Eye (tissue), 1 donor: ENCODE measurements at places on chromosomes 6 and 20.

- DNase-seq = no peak
Measured at GRCh38 chr20:23622839-23623343, 14.9 kb downstream of the CST3 start.

DNA sequence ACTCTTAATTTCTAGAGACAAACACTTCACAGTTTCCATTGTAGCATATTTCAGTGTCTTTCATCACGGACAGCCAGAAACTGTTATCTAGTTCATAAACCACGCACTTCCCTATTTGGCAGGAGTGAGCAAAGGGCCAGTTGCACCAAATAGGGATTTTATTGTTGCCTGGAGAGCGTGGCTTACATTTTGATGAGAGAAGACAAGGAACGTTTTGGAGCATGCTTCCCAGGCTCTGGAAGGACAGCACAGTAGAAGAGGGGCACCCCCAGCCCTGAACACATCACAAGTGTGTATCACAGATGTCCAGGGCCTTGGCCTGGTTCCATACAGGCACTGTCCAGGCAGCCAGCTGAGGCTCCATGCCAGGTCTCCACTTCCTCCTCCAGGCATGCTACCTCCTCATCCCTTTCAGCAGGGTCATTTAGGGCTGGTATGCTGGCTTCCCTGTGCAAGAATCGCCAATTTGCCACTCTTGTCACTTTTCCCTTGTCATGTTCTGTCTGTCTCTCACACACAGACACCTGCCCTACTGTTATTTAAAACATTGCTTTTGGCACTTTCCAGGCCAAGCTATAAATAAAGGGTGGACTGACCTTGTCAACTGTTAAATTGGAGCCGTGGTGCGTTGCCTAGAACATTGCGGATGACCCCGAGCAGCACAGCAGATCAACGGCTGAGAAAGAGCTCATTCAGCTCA lies 235.0 kb upstream of the GMDS start:
- DNase-seq = no peak

GRCh38 chr20:22512911-22513489 lies 71.4 kb downstream of the FOXA2 start:
- DNase-seq = no peak

DNA sequence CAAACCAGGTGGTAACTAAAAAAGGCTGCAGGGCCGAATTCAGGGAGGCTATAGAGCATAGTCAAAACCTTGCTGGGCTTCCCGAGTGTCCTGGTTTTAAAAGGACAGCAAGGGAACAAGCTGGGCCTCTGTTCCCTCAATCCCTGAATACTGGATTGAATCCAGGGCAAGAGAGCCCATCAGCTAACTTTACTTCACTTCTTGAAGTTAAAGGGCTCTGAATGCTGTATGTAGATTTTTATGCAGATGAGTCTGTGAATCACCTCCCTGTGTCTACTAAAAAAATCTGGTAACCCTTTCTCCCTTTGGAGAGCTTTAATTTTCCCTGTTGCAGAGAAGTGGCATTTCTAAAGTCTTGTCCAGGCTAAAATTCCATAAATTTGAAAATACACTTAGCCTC lies 29.5 kb downstream of the LYRM4 start:
- no peak for DNase-seq

- no peak for DNase-seq
Measured at GRCh38 chr6:53474010-53474409, 70.9 kb downstream of the GCLC start.

DNA sequence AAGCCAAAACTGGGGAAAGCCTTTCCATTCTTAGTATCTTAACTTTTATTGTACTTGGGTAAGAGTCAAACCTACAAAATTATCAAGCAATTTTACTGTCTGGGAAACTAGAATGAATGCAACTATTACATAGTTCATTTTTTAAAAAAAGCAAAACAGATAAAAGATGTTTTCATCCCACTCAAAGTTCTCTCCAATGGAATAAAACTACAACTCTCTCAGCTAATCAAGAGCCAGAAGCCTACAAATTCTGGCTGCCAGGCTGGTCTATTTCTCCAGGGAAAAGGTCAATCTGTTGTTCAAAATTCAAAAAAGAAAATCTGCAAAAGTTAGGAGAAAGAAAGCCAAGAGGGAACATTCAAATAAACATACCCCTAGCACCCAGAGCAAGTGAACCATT lies 56.2 kb downstream of the COL12A1 start:
- DNase-seq = no peak

GRCh38 chr6:52337633-52338290 lies 24.2 kb upstream of the PAQR8 start:
- no peak for DNase-seq

- peak; percentile 15 for DNase-seq
Measured at GRCh38 chr20:63087236-63087871, 80.6 kb upstream of the BHLHE23 start.

- no peak for DNase-seq
Measured at GRCh38 chr6:96610019-96610418, 47.1 kb downstream of the FHL5 start.

DNA sequence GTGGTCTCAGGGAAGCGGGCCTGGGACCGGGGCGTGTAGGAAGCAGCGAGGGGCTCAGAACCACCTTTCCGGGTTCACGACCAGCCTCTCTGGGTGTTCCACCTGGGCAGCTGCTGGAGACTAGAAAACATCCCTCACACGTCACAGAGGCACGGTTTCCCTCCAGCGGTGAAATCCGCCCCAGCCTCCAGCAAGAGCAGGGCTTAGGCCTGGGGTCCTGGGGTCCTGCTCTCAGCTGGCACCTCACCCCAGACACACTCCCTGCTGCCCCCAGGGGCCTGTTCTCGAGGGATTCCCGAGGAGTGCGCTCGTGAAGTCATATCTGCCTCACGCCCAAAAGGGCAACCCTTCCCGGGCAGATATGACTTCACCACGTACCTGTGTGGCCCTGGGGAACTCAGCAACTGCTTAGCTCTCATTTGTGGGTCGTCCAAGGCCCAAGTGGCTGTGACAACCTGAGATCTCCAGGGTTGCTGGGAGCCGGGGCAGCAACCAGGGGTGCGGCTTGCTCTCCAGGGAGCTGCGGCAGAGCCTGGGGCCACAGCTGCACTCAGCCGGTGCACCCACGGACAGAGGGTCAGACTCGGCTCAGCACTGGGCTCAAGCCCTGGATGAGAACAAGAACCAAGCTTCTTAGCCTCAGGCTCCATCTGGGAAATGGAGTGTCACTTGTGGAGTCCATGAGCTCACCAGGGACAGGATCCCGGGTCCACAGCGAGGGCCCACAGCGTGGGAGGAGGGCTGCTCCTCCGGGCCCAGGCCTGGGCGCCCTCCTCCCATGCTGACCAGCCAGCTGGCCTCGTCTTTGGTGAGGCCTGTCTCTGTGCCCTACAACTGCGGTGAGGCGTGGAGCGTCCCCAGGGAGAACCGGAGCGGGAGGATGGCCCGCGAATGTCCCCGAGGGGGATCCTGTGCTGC lies 661 bp downstream of the FNDC11 start:
- DNase-seq = peak; percentile 49

GRCh38 chr6:157952861-157953351 lies 28.8 kb upstream of the SYNJ2 start:
- no peak for DNase-seq

GRCh38 chr20:24983896-24984295 lies 8.7 kb downstream of the APMAP start:
- no peak for DNase-seq

DNA sequence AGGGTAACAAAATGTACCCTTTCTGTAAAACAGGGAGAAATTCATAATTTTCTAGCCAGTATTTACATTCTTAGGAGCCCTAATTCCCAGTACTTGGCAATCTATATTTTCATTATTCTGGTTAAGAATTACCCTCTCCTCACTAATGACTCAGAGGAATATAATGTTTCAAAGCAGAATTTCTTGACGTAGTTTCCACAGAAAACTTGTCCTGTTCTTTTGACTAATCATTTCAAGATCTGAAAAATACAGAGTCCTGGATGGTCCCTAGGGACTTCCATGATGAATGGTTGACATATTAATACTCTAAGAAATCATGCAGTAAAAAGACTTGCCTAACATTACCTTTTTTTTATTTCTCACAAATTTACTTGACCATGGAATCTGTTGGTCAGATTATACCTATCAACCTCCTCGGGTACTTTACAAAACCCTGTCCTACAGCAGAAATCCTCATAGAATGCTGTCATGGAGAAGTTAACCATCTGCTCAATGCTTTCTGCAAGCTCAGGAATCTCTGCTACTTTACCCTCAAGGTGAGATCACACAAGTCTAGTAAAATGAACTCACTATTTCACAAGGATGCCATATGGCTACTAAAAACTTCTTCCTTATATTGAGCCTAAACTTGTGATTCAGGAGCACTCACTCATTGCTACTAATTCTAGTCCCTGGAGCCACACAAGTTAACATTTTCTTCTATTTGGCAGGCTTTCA lies 202.1 kb upstream of the CNR1 start:
- no peak for DNase-seq

- DNase-seq = no peak
Measured at GRCh38 chr20:60050193-60050947, 92.1 kb downstream of the CDH26 start.

DNA sequence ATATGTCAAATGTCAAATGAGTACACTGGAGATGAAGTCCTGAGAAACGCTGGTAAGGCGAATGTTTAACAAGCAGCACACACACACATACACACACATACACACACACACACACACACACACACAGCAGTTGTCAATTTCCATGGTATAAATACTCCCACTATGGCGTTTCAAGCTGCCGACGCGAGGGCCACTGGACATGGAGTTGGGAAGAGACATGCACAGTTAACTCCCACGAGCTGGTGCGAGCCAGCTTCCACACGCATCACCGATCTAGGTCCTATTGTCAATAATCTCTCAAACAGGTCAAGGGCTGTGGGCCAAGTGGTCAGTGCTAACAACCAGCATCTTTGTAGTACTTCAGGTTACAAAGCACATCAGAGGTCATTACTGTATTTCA lies 58.9 kb downstream of the TRERF1 start:
- no peak for DNase-seq

- no peak for DNase-seq
Measured at GRCh38 chr6:7196019-7196402, 88.2 kb downstream of the RREB1 start.

DNA sequence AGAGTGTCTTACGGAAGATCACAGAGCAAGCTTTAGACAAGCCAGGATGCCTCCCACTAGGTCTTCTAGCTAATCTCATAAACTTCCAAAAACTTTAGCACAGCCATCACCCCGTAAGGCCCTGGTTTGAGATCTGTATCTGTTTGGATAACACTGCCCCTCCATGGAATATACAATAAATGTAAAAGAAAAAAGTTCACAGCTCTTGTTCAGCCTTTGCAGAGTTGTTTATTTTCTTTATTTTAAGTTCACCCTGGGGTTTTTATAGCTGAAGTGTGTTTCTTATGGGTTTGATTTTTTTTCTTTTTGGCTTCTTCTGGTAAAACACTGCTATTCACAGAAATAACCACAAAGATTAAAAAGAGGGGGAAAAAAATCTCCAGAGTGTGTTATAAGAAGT lies 125.6 kb downstream of the EYA2 start:
- no peak for DNase-seq

GRCh38 chr6:72619883-72620696 lies 1.8 kb upstream of the KCNQ5 start:
- DNase-seq = peak; percentile 77

GRCh38 chr6:21357262-21357661 lies 236.3 kb upstream of the SOX4 start:
- DNase-seq = peak; percentile 85

DNA sequence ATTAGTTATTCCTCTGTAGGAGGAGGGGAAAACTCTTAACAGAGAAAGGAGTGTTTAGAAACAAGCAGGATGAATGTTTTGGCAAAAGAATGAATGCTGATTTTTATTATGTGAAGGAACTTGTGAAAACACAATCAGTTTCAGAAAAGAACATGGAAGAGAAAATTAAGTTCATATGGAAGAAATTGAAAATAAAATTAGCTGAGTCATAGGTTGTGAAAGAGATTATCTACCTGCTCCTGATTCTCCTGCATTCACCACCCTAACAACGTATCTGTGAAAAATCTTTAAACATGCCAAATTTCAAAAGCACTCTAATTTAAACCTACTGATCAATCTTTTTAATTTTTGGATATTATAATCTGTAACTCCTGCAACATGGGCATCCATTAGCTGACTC lies 227.3 kb upstream of the RSPO3 start:
- DNase-seq = no peak

GRCh38 chr6:168555618-168556273 lies 114.8 kb downstream of the SMOC2 start:
- DNase-seq = no peak

GRCh38 chr20:15185322-15185721 lies 847.9 kb upstream of the FLRT3 start:
- peak; percentile 8 for DNase-seq

- DNase-seq = no peak
Measured at GRCh38 chr6:144856622-144857021, 571.5 kb downstream of the UTRN start.

GRCh38 chr6:144749263-144749662 lies 464.1 kb downstream of the UTRN start:
- DNase-seq = no peak

DNA sequence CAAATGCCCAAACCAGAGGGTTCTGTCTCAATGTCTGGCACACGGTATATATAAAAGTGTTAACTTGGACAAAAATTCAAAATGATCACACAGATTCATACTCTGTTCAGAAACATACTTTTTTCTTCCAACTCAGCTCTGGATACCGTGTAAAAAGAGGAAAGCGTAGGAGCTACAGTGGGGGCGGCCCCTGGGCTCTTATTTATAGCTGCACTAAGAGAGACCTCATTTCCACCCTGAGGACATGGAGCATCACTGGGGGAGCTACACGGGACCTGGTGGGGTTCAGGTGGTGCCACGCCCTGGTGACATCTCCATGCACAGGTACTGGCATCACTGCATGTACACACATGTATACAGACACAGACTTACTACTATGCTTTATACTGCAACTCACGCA lies 185.9 kb upstream of the FOXQ1 start:
- no peak for DNase-seq

DNA sequence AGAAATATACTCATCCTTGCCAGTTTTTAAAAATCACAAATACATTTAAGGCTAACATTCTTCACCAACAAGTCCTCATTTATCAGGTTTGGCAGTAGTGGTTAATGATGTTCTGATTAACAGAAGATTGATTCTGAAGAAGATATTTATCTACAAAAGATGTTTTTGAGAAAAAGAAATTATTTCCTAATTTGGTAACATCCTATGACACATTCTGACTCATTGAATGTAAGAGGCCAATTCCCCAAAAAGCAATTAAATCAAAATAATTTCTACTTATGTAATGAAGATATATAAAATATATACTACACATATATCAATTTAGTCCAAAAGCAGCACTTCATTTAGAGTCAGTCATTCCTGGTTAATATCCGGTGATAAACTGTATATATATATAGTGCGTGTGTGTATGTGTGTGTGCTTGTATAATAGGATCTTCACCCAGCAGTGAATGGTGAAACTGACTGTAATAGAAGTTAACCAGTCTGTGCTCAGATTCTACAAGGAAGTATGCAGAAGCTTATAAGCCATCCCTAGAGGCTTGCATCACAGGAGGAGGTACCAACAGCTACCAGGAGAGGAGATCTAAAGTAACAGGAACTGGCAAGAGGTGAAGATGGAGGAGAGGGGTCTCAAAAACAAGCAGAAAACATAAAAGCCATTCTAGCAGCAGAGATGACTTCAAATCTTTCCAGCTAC lies 82.9 kb upstream of the MARCKS start:
- no peak for DNase-seq

GRCh38 chr6:6922166-6922565 lies 185.6 kb upstream of the RREB1 start:
- DNase-seq = no peak

GRCh38 chr6:33963136-33963750 lies 159.4 kb upstream of the MLN start:
- no peak for DNase-seq
